ENCODE measurements at places on chromosomes 1 and 21. TPM values are rescaled to one million over a fixed set of nuclear protein-coding genes. Genes with fewer than 3 reads are reported as not detected.

TAS1R1 gene
- not detected for polyA plus RNA-seq

TIE1 gene
- not detected for polyA plus RNA-seq

KRTAP21-2 gene
- not detected for polyA plus RNA-seq

DNA sequence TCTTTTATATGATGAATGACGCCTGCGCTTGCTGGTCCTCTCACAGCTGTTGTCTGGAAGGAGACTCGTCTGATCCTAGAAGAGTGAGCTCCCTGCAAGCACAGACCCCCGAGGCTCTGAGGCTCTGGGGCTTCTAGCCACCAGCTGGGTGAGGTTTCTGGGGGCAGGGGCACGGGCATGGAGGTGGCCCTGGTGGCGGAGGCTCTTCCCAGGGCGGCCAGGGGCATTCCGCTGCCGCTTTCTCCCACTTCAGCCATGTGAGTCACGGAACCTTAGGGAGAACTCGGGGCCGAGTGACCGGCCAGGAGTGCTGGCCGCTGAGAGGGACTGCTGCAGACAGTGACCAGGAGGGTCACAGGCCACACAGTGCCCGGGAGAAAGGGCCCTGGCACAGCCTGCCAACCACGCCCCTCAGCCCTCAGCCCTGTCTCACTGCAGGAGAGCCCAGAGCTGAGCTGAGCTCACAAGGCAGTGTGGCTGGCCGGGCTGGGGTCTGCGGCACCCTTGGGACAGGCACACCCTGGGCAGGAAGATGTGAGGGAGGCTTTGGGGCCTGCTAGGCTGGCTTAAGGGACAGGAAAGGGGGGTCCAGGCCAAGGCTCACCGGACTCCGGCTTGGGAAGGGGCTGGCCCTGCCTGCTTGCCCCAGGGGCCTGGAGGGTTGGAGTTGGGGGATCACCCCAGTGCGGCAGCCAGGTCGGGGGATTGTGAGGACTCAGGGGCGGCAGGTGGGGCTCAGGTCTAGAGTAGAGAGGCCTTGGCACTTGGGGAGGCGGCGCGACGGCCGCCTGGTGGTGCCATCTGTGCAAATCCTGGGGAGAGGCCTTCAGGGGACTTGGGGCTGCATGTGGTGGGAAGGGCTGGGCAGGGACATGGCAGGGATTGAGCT, 35.7 kb downstream of the MORN1 start:
- H3K27me3 ChIP-seq: no peaks in the 10 kb centered on the region
- H3K36me3 ChIP-seq: no peaks in the 10 kb centered on the region
- no peak overlapping the region for H3K4me3 ChIP-seq
- H3K4me1 ChIP-seq: no peaks in the 10 kb centered on the region
- DNase-seq: no peak
- no peak overlapping the region for H3K27ac ChIP-seq

GRCh38 chr1:183023601-183024316, 539 bp downstream of the LAMC1 start:
- peaks cover 4% of the 10 kb centered on the region for H3K27me3 ChIP-seq
- H3K4me1 ChIP-seq: peaks cover 6% of the 10 kb centered on the region
- H3K36me3 ChIP-seq: no peaks in the 10 kb centered on the region
- H3K27ac ChIP-seq: no peak overlapping the region
- peak overlapping the region; percentile 12 for H3K4me3 ChIP-seq
- DNase-seq: peak; percentile 13

GRCh38 chr1:186897008-186897407, 68.3 kb downstream of the PLA2G4A start:
- H3K27me3 ChIP-seq: no peaks in the 10 kb centered on the region
- H3K27ac ChIP-seq: no peak overlapping the region
- DNase-seq: no peak
- no peak overlapping the region for H3K4me3 ChIP-seq

- no peaks in the 10 kb centered on the region for H3K27me3 ChIP-seq
- H3K4me3 ChIP-seq: no peak overlapping the region
- no peaks in the 10 kb centered on the region for H3K36me3 ChIP-seq
- H3K4me1 ChIP-seq: no peaks in the 10 kb centered on the region
Observed at GRCh38 chr1:38826886-38827285, 32.7 kb downstream of the RRAGC start.

- no peak overlapping the region for H3K4me3 ChIP-seq
- H3K4me1 ChIP-seq: no peaks in the 10 kb centered on the region
- no peak overlapping the region for H3K27ac ChIP-seq
- DNase-seq: no peak
- H3K36me3 ChIP-seq: no peaks in the 10 kb centered on the region
Observed at GRCh38 chr1:34726861-34727260, 28.0 kb upstream of the GJB5 start.

GRCh38 chr1:5477716-5478115, 514.5 kb downstream of the NPHP4 start:
- H3K4me1 ChIP-seq: no peaks in the 10 kb centered on the region
- no peak for DNase-seq
- no peaks in the 10 kb centered on the region for H3K36me3 ChIP-seq
- H3K4me3 ChIP-seq: no peak overlapping the region
- no peak overlapping the region for H3K27ac ChIP-seq
- no peaks in the 10 kb centered on the region for H3K27me3 ChIP-seq

Data from naive thymus-derived CD4-positive, alpha-beta T cell (primary cell).